ENCODE measurements at places on chromosomes 5 and 9.

DNA sequence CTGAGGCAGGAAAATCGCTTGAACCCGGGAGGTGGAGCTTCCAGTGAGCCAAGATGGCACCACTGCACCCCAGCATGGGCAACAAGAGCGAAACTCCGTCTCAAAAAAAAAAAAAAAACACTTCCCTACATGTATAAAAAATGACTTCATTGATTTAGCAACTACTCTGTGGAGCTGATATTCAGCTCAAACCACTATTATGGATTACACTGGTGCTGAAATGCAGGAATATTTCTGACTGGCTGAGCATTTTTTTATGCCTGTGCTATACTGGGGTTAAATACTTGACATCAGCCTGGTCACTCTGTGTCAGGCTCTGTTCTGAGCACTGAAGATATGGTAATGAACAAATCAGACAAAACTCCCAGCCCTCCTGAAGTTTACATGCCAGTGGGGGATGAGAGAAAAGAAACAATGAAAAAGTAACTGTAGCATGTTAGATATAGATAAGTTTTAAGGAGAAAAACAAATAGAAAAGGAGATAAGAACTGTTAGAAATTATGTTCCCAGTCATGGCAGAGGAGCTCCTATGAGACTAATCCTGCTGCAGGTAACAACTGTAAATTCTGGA is 22.6 kb upstream of the TTC39B start:
- no peak for DNase-seq

- DNase-seq: no peak
Observed at GRCh38 chr9:124855944-124856765, 2.9 kb downstream of the WDR38 start.

GRCh38 chr5:170571875-170572852 is 68.3 kb downstream of the KCNIP1 start:
- DNase-seq: peak; percentile 76

DNA sequence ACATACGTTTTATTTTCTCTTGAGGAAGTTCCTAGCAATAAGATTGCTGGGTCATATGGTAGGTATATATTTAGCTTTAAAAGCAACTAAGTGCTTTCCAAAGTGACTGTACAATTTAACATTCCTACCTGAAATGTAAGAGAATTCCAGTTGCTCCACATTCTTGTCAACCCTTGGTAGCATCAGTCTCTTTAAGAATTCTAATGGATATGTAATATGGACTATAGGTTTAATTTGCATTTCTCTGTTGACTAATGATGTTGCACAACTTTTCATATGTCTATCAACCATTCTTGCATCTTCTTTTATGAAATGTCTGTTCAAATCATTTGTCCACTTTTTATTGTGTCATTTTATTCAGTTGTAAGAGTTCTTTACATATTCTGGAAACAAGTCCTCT is 6.7 kb upstream of the RASEF start:
- DNase-seq: no peak

DNA sequence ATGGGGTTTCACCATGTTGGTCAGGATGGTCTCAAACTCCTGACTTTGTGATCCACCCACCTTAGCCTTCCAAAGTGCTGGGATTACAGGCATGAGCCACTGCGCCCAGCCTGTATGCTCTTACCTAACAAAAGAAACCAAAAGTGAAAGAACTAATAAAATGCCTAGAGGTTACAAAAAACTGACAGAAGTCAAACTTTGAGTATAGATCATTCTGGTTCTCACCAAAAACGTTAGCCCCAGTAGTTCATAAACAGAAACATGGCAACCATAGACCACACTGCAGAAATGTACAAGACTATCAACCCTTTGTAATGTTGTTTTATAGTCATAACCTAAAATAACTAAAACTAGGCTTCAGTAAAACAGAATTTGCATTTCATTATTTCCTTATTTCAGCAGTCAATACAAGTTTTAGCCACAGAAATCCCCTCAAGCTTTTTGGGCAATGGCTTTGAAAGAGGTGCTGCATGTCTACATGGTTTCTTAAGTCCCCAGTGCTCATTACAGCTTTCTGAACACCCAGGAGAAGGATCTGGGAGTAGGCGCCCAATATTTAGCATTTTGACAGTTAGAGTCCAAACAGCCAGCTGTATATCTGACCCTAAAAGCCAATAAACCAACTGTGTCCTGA is 72.5 kb downstream of the EPB41L4A start:
- DNase-seq: no peak

DNA sequence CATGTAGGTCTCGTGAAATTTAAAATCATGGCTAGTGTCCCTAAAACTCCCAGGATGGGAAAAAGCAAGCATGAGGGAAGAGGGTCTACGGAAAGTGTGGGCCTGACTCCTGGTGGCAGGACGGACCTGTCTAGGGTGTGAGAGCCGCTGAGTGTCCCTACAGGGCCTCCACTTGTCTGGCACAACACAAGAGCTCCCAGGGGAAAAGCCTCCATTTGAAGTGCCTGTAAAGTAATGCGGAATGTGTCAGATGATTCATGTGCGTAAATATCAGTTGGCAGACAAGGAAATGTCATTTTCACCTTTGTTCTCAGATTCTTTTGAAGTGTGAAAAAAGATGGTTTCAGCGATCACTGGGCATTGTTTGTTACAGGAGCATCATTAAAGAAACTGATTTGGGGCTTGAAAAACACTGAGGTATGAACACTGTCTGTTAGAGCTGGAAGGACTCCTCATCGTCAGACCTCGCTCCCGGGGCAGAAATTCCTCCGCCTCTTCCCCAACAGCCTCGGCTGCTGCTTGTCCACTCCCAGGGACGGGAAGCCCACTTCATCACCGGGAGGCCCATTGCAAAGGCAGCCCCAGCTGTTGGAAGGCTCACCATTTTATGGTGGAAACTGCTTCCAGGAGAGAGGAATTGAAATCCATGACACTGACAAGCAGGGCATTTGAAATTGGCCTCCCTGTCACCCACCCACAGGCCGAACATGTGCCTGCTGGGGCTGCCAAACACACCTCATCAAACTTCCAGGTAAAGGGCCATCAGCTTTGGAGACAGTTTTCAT is 240.8 kb downstream of the FSTL4 start:
- DNase-seq: no peak

- DNase-seq: no peak
Observed at GRCh38 chr9:93815677-93816076, 139.5 kb downstream of the BARX1 start.

DNA sequence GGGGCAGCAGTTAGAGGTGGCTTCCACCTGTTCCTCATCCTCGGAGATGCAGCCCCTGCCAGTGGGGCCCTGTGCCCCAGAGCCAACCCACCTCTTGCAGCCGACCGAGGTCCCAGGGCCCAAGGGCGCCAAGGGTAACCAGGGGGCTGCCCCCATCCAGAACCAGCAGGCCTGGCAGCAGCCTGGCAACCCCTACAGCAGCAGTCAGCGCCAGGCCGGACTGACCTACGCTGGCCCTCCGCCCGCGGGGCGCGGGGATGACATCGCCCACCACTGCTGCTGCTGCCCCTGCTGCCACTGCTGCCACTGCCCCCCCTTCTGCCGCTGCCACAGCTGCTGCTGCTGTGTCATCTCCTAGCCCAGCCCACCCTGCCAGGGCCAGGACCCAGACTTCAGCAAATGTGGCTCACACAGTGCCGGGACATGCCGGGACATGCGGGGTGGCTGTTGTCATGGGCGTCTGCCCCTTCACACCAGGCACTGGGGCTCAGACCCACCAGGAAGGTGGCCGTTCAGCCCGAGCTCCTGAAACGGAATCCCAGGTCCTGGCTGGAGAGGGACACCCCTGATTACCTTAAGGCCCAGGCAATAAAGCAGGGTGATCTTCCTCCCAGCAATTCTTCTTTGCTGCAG is 841 bp downstream of the CYSRT1 start:
- DNase-seq: no peak

DNA sequence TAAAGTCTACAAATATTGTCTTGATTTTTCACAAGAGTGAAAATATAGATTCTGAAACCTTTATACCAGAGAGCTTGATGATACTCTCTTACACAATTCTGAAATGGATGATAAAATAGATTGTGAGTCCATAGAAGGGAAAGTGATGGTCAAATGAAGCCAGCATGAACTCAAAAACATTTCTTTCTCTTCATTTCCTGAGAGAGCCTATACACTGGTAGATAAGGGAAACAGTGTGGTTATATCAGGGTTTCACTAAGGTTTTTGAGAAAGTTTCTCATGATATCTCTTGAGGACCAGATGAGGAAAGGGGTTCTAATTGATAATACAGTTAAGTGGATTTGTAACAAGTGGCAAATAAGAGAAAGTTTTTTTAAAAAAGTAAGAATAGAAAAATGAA is 254.1 kb downstream of the PJA2 start:
- no peak for DNase-seq

DNA sequence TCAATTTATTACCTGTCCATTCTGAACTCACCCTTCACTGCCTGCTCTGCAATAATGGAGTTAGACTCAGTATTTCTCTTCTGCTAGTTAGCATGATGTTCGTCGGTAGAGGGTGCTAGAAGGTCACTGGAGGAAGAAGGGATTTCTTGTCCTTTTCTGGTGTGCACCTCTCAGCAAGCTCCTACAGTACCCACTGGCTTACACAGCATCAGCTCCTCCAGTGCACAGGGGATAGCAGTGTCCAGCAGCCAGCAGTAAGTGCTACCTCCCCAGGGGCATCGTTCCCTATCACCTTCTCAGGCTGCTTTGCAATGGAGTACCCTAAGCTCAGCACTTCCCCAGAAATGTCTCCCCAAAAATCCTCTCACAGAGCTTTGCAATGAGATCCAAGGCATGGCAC is 45.9 kb upstream of the APC start:
- DNase-seq: no peak

- DNase-seq: no peak
Observed at GRCh38 chr5:160461378-160461777, 39.7 kb downstream of the PTTG1 start.

DNA sequence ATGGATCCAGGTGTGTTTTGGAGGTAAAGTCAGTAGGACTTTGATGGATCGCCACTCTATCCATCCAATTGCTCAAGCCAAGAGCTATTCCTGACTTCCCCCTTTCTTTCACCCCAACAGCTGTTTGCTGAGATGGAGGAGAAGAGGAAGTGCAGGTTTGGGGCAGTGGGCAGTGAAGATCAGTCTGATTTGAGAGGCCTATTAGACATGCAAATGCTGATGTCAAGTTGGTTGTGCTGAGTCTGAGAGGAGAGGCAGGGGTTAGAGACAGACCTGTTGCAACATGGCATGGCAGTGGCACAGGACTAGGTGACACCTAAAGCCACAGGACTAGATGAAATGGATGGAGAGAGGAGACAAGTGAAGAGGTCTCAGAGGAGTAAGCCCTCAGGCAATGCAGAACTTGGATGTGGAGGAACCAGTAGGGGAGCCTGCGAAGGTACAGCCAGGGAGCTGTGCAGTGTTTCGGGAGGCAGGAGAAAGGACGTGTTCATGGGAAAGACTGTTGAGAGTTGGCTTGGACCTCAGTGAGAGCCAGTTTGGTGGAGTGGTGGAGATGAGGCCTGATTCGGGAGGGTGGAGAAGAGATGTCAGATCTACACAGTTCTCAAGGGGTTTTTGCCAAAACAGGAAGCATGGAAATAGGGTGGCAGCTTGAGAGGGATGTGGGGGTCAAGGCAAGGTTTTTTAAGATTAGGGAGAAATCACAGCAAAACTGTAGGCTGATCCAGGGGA is 175.0 kb downstream of the MACROH2A1 start:
- no peak for DNase-seq

GRCh38 chr5:16364910-16365309 is 100.7 kb downstream of the ZNF622 start:
- no peak for DNase-seq

DNA sequence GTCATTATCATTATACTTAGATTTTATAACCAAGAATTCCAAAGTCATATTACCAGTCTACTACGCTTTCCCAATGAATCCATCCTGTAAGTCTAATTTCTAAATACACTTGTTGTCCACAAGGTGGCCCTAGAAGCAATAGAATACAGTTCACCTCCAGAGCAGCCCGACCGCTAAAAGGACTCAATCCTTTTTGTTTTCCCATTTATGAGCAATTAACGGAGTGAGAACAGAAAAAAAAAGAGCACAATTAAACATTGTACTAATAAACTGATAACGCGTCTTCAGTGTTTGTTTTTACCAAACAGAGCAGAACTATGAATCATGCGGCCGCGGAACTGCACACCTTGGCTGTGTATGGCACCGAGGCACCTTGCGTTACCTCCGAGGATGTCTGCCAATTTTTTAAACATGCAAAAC is 160.7 kb upstream of the DAPK1 start:
- no peak for DNase-seq

DNA sequence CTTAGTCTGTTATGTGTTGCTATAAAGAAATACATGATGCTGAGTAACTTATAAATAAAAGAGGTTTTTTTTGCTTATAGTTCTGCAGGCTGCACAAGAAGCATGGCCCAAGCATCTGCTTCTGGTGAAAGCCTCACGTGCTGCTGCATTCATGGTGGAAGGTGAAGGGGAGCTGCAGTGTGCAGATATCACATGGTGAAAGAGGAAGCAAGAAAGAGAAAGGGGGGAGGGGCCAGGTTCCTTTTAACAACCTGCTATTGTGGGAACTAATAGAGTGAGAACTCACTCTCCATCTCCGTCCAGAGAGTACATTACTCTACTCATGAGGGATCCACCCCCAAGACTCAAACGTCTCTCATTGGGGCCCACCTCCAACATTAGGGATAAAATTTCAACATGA is 12.5 kb upstream of the PARP8 start:
- no peak for DNase-seq

DNA sequence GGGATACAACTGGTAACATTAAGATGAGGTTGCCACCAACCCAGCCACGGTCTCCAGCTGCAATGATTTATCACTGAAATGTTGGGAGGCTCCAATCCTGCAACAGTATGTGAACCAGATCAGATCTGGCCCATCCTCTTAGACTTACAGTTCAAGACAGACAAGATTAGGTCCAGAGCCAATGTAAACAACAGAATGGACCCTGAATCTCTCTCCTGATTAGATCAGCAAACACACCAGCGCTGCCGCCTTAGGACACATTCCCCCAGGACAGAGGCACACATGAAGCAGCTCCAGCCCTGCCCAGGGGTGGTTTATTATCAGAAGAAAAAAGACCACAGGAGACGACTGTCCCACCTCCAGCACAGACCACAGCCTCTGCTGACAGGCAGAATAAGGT is 82.1 kb downstream of the SLIT3 start:
- DNase-seq: no peak

- no peak for DNase-seq
Observed at GRCh38 chr5:168341178-168341577, 49.7 kb downstream of the WWC1 start.

- DNase-seq: no peak
Observed at GRCh38 chr5:10265245-10266109, 15.4 kb downstream of the CCT5 start.

DNA sequence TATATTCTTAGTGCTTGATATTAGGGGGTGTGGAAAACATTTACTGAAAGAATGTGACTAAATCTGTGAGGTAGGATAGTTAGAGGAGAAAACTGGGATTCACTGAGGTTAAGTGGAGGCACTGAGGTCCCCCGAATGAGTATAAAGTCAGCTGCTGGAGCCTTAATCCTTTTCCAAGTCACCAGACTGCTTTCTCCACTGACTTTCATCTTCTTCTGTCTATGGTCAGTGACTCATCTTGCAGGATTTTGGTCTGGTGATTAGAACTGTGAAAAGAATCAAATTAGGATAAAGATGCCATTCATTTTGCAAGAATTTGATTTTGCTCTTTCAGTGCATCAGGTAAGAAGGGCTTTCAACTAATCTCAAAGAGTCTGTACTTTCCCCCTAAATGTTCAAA is 89.3 kb upstream of the ALDH1A1 start:
- DNase-seq: no peak
